ENCODE measurements at places on chromosomes 12 and 14.
A peak's percentile ranks its signal among the peaks of the same experiment; 100 is the strongest.

GRCh38 chr14:22807432-22808087 lies 7.7 kb downstream of the SLC7A7 start:
- no peak for DNase-seq

DNA sequence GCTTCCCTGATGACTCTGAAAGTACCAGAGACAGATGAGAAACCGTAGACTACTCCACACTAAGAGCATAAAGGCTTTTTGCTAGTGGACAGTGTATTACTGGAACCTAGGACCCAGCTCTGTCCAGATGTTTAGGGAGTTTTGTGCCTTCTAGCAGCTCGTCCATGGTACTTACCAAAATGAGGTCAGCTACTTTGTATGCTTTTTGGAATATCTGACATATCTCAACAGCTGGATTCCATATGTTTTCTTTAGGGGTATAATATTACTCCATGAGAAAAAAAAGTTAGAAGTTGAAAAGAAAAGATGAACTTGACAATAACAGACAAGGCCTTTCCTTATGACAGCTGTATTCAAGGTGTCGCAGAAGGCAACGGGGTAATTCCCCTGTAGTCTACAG lies 32.1 kb upstream of the FRMD6 start:
- DNase-seq, result no peak

GRCh38 chr12:132163911-132164288 lies 19.6 kb downstream of the NOC4L start:
- DNase-seq, result no peak

DNA sequence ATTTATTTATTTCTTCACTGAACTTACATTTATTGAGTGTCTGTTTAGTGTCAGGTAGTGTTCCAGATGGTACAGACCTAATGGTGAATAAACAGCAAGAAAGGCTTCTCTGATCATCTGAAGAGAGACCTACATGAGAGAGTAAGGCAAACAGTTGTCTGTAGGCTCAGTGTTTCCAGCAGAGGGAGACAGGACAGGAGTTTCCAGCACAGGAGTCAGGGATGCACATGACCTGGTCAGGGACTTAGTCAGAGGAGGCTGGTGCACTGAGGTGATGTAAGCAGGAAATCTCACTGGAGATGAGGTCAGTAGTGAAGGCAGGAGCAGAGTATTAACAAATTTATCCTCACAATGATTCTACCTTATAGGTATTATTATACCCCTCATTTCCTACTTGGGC lies 233.2 kb downstream of the MDGA2 start:
- DNase-seq, result no peak

- DNase-seq, result peak; percentile 59
Observed at GRCh38 chr14:102510616-102511520, 1.3 kb upstream of the ANKRD9 start.

DNA sequence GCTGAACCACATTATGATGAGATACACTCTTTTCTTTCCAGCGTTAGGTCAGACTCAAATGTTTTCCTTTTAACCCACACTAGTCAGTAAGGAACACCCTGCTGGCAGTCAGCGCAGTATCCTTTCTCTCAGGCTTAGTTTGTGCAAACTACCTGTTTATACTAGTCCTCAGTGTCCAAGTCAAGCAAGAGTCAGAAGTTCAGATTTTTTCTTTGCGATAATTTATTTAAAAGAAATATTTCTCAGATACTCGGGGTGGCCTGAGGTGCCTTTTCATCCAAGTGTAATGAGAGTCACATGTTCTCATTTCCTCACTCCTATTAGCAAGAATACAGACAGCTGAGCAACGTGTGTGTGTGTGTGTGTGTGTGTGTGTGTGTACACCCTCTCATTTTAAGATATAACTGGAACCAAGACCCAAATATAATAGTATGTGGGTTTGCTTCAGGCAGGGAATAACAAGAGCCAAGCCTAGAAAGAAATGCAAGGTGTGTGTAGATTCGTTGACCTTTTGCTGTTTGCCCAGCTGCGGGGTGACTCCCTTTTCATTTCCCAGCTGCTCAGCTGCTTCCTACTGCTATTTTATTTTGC lies 182.7 kb downstream of the KICS2 start:
- no peak for DNase-seq

DNA sequence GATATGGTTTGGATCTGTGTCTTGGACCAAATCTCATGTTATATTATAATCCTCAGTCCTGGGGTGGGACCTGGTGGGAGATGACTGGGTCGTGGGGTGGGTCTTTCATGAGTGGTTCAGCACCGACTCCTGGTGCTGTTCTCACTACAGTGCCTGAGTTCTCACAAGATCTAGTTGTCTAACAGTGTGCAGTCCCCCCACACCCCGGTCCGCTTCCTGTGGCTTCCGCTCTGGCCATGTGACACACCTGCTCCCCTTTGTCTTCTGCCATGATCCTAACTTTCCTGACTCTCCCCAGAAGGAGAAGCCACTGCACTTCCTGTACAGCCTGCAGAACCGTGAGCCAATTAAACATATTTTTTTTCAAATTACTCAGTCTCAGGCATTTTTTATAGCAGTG lies 1262.2 kb downstream of the TMEM121 start:
- no peak for DNase-seq

GRCh38 chr14:21406213-21406612 lies 22.4 kb upstream of the SUPT16H start:
- no peak for DNase-seq

DNA sequence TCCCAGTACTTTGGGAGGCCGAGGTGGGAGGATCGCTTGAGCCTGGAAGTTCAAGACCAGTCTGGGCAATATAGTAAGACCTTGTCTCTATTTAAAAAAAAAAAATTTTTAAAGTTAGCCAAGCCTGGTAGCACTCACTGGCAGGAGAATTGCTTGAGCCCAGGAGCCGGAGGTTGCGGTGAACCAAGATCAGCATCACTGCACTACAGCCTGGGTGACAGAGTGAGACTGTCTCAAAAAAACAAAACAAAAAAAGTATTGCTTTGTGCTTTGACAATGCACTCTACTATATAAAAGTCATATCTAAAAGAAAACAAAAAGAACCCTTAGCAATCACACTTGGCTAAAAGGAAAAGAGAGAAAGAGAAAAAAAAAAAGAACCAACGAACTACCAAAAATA lies 26.8 kb downstream of the GNPTAB start:
- DNase-seq, result no peak

Data from activated T-cell treated with anti-CD3 and anti-CD28 coated beads, Interleukin-2, amount 50 U/mL, for 48 hours (primary cell).